ENCODE measurements at places on chromosomes 1 and 21.

DNA sequence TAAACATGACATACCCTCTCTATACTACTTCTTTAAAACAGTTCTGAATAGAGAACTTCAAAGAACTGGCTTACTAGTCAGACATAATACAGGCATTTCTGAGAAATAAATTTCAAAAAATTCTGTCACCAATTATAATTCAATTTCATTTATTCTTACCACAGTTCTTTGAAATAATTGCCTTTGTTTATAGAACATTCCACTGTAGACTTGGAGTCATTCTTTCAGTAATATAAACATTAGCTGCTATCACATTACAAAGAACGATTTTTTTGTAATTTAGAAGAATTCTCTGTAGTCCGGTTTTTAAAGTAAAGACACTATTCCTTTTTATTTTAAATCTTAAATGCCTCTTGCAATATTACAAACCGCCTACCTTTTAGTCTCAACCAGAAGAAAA lies 146.4 kb upstream of the COL11A1 start:
- no peak for DNase-seq

GRCh38 chr1:43822040-43822690 lies 111.4 kb upstream of the ARTN start:
- peak; percentile 74 for DNase-seq

DNA sequence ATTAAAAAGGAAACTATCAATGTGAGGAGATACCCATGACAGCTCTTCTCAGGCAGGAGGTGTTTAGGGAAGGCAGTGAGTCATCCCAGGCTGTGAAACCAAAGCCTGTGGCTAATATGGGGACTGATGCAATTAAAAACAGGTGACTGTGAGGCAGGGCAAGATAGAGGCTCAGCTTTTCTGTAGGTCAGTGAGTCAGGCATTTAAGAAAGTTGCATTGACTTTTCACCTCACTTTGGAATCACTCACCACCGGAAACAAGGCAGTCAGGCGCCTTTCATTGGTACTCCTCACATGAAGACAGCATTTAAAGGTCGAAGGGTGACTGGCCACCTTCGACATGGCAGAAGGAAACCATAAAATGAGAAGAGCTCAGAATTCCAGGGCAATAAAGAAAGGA lies 54.5 kb downstream of the PAPPA2 start:
- DNase-seq, result no peak

- DNase-seq, result no peak
Measured at GRCh38 chr21:35764586-35764985, 295.7 kb downstream of the SETD4 start.

DNA sequence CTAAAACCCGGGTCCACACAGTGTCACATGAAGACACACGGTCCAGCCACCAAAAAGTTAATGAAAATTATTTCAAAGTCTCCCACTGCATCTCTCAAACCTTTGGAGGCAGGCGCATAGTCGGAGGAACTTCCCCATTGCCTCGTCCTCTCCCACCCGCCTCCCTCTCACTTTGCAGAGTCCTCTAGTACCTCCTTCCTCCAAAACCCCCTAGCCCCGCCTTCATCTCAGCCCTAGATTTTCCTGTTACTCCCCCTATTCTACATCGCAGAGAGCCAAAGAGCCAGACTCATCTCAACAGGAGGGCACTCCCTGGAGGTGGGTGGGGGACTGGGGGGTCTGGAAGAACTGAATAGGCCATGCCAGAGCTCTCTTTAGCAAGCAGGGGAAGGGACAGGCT lies 79.3 kb downstream of the DISP3 start:
- no peak for DNase-seq

DNA sequence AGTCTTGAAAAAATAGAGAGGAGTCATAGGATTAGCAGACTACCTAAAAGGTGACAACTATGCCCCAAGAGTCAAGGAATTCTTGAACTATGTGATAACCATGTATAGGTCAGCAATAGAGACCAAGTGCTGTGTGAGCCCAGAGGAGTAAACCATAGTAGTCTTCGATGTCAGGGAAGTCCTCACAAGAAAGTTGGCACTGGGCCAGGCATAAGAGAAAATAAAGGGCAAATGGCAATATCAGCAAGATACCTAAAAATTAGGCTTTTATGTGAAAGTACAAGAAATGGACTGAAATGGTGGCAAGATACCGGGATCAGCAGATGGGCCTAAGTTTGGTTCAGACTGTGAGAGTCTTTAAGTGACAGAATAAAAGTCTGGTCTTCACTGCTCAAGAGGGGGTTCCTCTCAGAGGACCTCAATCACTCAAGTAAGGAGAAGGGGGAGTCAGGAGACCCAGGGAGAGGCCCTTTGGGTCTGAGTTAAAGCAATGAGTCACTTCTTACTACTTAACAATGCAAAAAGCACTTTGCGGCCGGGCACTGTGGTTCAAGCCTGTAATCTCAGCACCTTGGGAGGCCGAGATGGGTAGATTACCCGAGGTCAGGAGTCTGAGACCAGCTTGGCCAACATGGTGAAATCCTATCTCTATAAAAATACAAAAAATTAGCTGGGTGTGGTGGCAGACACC lies 95.0 kb downstream of the TEX35 start:
- no peak for DNase-seq

GRCh38 chr1:231020816-231021215 lies 19.2 kb downstream of the FAM89A start:
- DNase-seq, result no peak

GRCh38 chr1:185087746-185088145 lies 42.4 kb downstream of the RNF2 start:
- no peak for DNase-seq

DNA sequence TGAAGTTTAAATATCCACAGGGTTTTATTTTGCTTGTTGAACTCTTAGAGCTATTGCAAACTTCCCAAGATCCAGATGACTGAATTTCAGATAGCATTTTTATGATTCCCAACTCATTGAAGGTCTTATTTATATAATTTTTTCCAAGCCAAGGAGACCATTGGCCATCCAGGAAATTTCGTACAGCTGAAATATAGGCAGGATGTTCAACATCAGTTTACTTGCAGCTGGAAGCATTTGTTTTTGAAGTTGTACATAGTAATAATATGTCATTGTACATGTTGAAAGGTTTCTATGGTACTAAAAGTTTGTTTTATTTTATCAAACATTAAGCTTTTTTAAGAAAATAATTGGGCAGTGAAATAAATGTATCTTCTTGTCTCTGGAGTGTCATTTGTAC lies 32.8 kb upstream of the DDR2 start:
- no peak for DNase-seq

GRCh38 chr1:11229203-11229602 lies 33.1 kb downstream of the MTOR start:
- no peak for DNase-seq

- no peak for DNase-seq
Measured at GRCh38 chr1:209539576-209539975, 43.9 kb upstream of the CAMK1G start.

DNA sequence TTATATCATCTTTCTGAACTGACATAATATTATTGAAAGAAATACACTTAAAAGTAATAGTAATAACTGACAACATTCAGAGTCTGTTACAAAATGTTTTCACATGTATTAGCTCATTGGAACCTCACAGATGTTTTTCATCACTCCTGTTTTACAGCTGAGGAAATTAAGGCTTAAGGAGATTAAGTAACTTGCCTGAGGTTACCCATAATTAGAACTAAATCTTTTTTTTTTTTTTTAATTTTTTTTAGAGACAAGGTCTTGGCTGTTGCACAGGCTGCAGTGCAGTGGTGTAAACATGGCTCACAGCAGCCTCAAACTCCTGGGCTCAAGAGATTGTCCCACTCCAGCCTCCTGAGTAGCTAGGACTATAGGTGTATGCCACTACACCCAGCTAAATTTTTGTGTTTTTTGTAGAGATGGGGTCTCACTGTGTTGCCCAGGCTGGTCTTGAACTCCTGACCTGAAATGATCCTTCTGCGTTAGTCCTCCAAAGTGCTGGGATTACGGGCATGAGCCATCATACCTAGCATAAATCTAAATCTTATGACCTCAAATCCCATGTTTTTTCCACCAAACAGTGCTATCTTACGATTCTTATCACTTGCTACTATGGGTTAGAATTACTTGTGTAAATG lies 64.7 kb upstream of the MACF1 start:
- peak; percentile 52 for DNase-seq

GRCh38 chr1:89686520-89686919 lies 53.6 kb downstream of the LRRC8C start:
- DNase-seq, result no peak

GRCh38 chr1:225850370-225850769 lies 31.8 kb downstream of the TMEM63A start:
- no peak for DNase-seq

DNA sequence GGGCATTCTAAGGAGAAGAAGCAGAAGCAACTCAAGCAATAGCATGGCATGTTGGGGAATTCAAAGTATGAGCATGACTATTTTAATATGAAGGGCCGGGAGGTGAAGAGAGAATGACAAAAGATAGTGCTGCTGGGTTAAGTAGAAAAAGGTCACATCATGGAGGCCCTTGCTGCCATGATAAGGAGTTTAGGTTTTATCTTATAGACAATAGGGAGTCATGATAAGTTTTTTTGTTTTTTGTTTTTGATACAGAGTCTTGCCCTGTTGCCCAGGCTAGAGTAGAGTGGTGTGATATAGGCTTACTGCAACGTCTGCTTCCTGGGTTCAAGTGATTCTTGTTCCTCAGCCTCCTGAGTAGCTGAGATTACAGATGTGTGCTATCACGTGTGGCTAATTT lies 3.1 kb downstream of the BNIPL start:
- DNase-seq, result no peak

DNA sequence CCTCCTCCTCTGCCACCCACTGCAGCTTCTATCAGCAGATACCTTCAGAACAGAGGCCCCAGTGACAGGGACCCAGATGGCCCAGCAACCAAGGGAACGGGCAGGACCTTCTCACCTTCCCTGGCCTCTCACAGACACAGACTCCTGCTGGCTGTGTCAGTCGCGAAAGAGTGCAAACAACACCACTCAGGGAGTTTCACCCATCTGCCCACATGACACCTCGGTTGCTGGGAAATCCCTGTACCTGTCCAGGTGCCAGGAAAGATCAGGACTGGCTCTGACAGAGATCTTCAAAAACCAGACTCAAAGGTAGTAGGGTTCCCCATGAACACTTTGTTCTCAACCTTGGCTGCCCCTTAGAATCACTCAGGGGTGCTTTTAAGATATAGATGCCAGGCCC lies 83.5 kb upstream of the HIVEP3 start:
- no peak for DNase-seq

DNA sequence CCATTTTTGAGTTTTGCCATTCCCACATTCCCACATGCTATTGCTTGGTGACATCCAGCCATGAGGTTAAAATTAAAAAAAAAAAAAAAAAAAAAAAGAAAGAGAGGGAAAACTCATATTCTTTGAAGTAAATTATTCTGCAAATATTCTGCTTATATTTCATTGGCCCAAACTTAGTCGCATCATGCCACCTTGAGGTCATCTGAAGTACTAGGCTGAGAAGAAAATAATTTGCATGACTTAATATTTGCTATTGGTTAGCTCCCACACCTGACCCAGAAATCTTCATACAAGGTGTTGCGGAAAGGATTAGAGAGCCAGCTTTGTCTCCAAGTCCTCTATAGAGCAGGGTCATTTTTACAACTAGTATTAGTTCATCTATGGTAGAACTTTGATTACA lies 2206.0 kb downstream of the MRPL39 start:
- no peak for DNase-seq

DNA sequence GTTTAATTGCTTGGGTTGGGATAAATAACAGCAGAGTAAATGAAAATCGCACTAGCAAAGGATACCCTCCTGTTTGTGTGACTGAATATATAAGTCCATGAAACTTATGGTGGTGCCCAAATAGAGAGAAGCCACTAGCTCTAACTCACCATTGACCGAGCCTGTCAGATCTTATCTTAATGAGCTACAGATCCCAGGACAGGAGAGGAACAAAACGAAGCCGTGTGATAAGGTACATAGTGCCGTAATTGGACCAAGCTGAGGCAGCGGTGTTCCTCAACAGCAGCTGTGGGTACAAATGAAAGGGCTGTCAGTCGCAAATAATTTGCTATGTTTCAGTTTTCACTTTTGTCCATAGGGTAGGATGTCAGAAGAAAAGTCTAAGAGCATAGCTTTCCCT lies 276.1 kb downstream of the PTBP2 start:
- DNase-seq, result no peak

GRCh38 chr1:25435397-25436108 lies 4.9 kb downstream of the MACO1 start:
- no peak for DNase-seq

- DNase-seq, result no peak
Measured at GRCh38 chr1:76583235-76583868, 283.9 kb upstream of the ST6GALNAC5 start.

GRCh38 chr1:94416901-94417727 lies 1.1 kb upstream of the ABCD3 start:
- no peak for DNase-seq

Data from AG09309 (cell line).